ENCODE measurements at places on chromosomes 2 and 18.

- DNase-seq, result no peak
Measured at GRCh38 chr2:142134911-142135310, 4.1 kb upstream of the LRP1B start.

DNA sequence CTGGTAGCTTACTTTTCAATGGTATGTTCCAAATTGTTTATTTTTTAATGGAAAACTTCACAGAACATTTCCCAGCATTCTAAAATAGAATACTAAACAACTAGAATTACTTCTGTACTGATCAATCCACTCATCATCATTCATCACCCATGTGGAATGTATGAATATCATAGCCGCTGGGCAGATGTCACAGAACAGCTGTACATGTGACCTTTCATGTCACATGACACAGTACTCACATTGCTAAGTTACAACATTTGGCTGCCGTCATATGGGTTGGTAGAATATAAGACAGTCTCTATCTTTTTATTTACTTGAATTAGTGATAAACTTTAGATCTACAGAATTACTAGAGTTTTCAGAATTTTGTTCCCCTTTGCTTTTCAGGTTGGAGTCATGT is 387.6 kb downstream of the ZEB2 start:
- no peak for DNase-seq

DNA sequence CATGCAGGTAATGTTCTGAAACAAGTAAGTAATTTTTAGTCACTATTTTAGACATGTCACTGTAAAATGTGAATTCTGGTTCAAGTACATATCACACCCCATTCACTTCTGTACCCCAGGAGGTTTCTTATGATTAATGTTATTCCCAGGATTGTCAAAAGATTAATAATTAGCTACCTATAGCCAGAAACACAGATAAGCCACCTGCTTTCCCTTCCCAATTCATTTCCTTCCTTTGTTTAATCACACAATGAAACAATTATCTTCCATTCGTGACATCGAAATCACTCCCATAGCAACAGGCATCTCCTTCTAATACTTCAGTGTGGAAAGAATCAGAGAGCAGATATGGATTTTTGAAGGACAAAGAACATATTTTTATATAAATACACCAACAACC is 1650.3 kb upstream of the CELF4 start:
- no peak for DNase-seq

DNA sequence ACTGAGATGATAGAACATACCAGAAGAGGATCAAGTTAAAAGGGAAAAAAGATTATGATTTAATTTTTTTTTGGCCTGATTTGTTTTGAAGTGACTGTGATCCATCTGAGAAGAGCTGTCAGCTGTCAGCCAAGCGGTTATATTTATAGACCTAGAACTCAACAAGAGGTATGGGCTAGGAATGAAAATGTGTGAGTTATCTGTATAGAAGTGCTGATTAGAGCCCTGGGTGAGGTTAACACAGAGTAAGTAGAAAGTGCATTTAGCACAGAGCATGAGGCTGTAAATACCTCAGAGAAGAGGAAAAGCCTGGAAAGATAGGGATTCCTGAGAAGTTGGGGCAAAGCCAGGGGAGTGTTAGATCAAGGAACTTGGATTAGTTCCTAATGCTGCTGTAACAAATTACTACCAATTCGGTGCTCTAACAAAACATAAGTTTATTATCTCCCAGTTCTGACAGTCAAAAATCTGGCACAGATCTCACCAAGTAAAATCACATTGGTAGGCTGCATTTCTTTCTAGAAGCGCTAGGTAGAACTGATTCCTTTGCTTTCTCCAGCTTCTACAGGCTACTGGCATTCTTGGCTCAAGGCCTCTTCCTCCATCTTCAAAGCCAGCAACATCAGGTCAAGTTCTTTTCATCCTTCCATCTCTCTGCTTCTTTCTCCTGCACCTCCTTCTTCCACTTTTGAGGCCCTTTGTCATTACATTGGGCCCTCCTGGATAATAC is 197.4 kb upstream of the SPHKAP start:
- no peak for DNase-seq

- DNase-seq, result no peak
Measured at GRCh38 chr2:132503701-132504100, 87.1 kb downstream of the GPR39 start.

DNA sequence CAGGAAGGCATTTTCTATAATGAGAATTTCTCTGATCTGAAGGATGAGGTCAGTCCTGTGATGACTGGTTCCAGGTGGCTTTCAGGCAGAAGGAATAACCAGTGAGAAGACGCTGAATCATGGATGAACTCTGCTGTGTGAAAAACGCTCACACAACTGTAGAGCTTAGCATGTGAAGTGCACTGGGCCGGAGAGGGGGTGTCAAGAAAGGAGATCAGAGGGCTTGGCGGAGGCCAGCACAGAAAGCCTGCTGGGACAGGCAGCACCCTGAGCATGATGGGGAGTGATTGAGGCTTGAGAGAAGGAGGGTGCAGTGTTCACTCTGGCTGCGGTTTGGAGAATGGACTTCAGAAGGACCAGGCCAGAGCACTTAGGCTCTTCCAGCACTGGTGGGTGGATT is 236.5 kb downstream of the TPGS2 start:
- DNase-seq, result no peak

DNA sequence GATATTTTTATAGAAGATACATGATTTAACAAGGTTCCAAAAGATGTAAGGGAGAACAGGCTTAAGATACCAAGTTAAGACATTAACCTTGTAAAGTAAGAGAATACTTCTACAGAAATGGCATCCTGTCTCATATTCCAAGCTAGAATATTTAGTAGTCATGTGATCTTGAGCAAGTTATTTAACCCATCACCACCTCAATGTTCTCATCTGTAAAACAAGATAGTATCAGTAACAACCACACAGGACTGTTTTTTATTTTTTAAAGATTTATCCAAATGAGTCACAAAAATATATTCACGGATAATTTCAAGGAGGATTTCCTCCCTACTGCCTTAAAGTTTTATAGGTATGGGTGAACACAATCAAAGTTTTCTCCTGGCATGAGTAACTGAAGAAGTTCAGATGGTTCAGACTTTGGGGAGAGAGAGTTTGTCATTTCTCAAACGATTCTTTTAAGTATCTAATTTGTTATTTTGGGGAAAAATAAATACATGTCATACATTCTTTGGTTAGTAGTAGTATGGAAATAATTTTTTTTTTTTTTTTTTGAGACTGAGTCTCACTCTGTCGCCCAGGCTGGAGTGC is 25.9 kb downstream of the ROCK1 start:
- no peak for DNase-seq

All from bone marrow (tissue), 2 donors.